ENCODE measurements at places on chromosomes 6 and 20.

GRCh38 chr6:36610956-36611336, 16.8 kb downstream of the SRSF3 start:
- no peak for DNase-seq

- DNase-seq: peak; percentile 21
These were observed 111.5 kb downstream of the LCA5 start for GRCh38 chr6:79425589-79426311.

GRCh38 chr20:50690650-50691572, at the start of gene RIPOR3:
Gene RIPOR3, minus strand, starts transcription at chr20:50691542. Its CDS starts 414 bp downstream, at chr20:50691128.
- no peak for DNase-seq

DNA sequence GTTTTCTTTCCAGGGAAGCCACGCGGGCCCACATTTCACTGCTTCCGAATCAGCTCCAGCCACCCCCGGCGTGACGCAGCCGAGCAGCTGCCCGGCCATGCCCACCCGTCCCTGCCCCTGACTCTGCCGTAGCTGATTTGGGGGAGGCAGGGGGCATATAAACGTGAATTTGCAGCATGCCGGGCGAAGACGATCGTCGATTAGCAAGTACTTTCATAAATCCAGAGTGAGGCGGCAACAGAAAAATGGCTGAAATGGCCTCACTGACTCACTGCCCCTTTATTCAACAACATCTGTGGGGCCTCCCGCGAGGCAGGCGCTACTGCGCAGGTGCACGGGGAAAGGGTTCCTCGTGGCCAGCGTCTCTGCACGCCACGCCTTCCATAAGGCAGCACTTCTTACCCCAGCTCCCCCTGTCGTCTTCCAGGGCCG, 118.0 kb downstream of the DLL1 start:
- no peak for DNase-seq

GRCh38 chr6:29834564-29835436, 7.2 kb downstream of the HLA-G start:
- DNase-seq: peak; percentile 27

DNA sequence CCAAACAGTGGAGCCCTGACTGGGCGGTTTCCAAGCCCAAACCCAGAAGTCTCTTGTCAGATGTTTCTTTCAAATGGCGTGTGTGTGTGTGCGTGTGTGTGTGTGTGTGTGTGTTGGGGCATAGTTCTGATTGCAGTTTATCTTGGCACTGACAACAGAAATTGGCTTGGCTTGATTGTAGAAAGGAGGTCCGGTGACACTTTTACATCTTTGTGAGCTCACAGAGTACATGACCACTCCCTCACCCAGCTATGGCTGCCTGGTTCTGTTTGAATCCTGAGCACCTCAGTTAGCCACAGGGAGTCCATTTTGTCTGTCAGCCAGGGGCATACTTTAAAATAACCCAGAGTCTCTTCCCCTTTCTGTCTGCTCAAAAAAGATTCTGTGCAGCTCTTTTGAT, 276.3 kb downstream of the CD83 start:
- no peak for DNase-seq

GRCh38 chr6:122755901-122756300, 23.6 kb upstream of the FABP7 start:
- DNase-seq: no peak

DNA sequence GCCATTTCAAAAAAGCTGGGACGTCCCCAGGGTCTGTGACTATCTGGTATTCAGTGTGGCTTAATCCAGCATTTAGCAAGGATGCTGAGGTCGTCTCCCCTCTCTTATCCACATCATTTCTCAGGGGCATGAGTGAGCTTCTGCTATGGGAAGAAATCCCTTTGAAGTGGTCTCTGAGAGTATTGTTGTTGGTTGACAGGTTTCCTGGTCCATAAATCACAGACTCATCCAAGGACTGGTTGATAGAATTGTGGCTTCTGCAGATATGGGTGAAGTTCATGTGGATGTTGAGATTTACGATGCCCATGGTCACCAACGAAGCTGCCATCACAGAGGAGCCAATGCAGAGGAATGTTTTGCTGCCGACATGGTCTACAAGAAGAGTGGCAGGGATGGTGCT, 24.0 kb downstream of the SLC2A12 start:
- no peak for DNase-seq

DNA sequence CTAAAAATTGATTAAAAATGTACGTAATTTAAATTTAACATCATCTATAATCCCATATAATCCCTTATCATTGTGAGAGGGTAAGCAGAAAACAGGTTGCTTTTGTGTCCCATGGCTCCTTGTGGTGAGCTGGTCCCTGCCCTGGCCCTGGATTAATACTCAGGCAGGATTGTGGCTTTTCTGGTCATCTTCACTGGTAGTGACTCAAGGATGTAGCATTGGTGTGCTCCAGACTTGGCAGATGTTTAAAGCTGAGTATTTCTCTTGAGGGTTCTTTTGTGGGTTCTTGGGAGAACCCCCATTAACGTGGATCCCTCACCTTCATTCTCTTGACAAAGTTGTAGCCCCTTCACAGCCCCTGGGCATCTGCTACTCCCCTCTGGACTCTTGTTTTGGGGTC, 39.3 kb downstream of the SNRNP48 start:
- DNase-seq: no peak

- no peak for DNase-seq
These were observed 303.7 kb downstream of the TBC1D7 start for GRCh38 chr6:13024616-13025015.

DNA sequence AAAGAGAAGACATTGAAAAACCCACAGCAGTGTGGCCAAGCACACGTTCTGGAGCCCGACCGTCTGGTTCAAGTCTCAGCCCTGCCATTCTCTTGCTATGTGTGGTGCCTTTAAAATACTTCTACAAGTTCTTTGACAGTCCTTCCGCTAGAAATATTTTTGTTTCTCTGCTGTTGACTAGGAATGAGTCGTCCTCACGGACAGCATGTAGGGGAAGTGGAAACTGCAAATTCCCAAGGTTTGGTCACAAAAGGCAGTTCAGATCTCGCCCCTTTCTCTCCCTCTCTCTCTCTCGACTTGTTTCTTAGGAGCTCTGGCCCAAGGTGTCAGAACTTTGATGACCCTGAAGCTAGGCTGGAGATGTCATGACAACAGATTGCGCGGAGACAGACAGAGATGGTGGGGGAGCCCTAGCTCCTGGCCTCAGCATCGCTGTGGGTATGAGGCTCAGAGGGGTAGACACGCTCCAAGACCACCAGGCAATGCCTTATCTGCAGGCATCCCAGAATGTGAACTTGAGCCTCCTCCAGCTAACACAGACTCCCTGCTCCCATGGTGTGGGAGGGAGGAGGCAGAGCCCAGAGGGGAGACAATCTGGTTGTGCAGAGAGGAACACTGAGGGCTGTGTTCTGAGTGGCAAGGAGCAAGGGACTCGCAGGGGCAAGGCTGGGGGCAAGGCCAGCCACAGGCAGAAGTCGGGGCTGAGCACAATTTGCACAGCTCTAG, 368.9 kb upstream of the SULF2 start:
- no peak for DNase-seq

DNA sequence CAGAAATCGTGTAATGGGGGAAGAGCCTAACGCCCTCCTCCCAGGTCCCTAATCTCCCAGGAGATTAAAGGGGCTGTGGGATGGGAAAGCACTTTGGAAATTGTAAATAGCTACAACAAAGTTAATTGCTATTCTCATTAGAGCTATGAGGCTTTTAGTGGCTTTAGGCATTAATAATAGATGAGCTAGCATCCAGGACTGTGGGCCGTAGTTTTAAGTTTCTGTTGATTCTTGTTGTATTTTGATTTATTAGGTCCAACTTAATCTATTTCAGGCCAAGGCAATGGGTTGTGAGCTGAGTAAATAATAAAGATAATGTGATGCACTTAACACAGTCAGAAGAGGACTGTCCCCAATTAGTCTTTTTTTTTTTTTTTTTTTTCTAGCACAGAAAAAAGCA, 67.7 kb downstream of the ANKRD6 start:
- no peak for DNase-seq

- no peak for DNase-seq
These were observed 160.8 kb upstream of the QKI start for GRCh38 chr6:163253556-163254213.

DNA sequence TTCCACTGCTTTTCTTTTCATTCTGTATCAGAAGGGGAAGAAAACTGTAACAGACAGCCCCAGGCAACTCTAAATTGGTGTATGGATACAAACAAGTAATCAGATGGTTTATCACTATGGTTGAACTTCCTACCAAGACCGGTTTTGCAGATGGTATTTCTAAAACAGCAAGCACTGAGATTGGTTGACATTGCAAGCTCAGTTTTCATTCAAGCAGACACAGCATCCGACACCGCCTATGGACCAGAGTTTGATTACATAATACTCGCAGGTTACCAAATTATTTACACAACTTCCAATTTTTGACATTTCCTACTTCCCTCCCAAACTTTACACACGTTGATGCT, 209.9 kb downstream of the ALDH8A1 start:
- DNase-seq: peak; percentile 17

GRCh38 chr6:64850121-64850520, 856.9 kb downstream of the EYS start:
- no peak for DNase-seq
